Activated naive CD4-positive, alpha-beta T cell treated with anti-CD3 and anti-CD28 coated beads, Interleukin-2, amount 50 U/mL, for 16 hours (primary cell): ENCODE measurements at places on chromosomes 5 and 9.

- peak; percentile 2 for DNase-seq
Observed at GRCh38 chr9:93886911-93887310, 68.2 kb downstream of the BARX1 start.

DNA sequence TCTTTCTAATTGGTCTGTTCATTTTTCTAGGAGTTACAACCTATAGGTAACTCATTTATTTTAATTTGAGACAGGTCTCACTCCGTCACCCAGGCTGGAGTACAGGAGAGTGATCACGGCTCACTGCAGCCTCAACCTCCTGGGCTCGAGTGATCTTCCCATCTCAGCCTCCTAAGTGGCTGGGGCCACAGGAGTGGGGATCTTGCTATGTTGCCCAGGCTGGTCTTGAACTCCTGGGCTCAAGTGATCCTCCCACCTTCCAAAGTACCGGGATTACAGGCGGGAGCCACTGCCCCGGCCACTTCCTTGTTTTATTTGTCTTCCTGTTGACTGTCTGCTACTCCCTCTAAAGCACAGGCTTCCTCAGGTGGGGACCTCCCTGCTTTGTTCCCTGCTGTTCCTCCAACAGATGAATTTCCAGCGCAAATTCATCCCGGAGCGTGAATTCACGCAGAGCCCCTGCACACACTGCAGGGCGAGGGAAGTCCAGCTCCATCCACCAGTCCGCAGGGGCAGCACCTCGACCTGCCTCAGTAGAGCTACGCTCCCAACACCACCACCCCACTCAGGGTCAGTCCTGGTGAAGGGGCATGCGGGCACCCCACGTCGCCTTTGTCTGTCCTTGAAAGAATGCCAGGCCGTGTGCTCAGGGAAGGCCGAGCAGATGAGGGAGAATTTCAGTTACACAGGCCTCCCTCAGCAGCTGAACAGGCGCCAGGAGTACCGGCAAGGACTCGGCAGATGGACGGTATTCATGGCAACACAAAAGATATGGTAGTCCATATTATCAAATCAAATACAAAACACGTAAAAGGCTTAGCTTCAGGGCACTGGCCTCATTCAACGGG, 6.3 kb downstream of the QSOX2 start:
- no peak for DNase-seq

- no peak for DNase-seq
Observed at GRCh38 chr5:76204713-76205112, 121.5 kb downstream of the SV2C start.

DNA sequence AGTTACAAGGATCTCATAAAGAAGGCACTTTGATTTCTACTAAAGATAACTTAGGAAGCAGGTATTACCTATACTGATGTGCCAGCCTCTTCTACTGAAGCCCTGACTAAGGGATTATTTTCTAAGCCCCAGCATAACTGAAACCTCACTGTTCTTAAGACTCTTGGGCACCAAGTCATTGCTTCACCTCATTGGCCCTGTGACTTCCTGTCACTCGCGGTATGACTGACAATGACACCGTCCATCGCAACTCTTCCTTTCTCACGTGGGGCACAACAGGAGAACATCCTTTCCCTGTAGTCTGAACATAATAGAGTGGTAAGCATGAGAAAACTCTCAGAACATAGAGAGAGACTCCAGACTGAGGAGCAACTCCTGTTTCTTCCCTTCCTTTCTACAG, 6.4 kb downstream of the OR2V2 start:
- no peak for DNase-seq

- DNase-seq: no peak
Observed at GRCh38 chr5:13944560-13945199, at the start of gene DNAH5. Gene DNAH5 (minus strand): TSS chr5:13944688. CDS start chr5:13944438, 250 bp downstream.

GRCh38 chr5:77994943-77995342, 218.8 kb upstream of the TBCA start:
- no peak for DNase-seq

DNA sequence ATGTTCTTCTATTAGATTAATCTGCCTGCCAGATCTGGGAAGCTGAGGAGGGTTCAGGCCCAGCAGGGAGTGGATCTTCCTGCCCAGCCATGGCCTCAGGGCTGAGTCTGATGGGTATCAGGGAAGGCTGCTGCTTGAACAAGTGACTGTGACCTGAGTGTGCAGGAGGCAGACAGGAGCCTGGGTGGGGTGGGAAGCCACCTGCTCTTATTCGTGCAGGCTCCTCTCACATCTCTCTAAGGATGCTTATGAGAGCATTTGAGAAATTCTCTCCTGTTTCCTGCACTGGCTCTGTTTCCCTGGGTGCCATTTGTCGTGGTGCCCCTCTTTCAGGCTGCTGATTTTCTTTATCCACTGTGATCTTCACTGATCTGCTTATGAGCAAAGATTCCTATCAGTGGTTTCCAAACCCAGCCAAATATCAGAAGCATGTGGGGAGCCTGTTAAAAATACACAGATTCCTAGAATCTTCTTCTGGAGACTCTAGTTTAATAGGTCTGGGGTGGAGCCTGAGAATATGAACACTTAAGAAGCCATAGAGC, 2.1 kb downstream of the RGS3 start:
- no peak for DNase-seq

DNA sequence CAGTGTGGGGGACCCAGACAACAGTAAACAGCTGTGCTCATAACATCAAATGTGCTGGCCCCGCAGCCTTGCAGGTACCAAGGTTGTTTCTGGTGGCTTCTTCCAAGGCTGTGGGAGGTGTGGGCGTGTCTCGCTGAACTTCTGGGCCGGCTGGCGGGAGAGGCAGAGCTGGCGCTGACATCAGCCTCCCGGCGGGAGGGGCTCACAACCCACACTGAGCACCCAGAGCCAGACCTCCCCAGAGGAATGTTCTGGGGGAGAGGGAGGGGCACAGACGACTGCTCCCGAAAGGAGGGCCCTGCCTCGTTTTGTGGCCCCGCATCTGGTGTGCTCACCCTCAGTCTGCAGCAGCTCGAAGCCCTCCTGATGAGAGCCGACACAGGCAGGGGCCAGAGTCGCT, 6.9 kb upstream of the SLC12A7 start:
- no peak for DNase-seq

DNA sequence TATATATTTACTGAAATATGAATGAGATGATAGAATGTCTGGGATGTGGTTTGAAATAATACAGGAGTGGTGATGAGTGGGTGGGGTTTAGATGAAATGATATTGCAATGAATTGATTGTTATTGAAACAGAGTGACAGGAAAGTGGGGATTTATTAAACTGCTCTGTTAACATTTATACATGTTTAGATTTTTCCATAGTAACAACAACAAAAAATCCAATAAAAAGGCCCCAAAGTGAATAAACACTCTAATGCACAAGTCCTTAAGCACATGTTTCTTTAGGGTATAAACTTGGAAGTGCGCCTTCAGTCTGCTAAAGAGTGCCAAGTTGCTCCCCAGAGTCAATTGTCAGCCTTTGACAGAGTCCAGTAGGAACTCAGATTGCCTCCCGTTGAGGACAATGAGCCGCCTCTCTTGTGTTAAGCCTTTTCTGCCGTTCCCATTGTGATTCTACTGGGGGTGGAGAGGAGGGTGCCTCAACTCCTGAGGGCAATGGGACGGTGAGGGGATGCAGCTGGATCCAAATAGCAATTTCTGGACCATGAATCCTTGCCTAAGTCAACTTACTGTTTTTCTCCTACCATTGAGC, 112.3 kb downstream of the SLC28A3 start:
- DNase-seq: no peak

GRCh38 chr5:150540042-150540441, 32.1 kb downstream of the NDST1 start:
- DNase-seq: no peak

- no peak for DNase-seq
Observed at GRCh38 chr5:56433039-56433617, 200.0 kb upstream of the ANKRD55 start.

- DNase-seq: no peak
Observed at GRCh38 chr5:169006842-169007790, 293.8 kb downstream of the SLIT3 start.

DNA sequence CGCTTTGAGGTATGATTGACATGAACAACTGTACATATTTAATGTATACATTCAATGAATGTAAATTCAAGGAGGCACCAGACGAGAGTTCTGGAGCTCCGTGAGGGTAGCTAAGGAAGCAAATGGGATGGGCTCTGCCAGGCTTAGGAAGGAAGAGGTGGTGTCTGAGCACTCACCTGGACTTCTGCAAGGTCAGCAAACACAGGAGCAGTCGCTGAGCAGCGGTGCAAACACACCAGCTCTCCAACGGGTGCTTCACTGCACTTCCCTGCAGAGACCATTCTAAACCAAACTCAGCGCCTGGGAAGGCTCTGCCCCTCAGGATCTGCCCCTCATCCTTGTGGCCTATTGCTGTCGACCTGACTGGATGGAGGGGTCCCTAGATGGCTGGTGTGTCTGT, 101.5 kb downstream of the COL23A1 start:
- no peak for DNase-seq

GRCh38 chr9:36817160-36817834, 216.8 kb downstream of the PAX5 start:
- DNase-seq: no peak

- DNase-seq: no peak
Observed at GRCh38 chr5:158988987-158989730, 110.6 kb downstream of the EBF1 start.

- no peak for DNase-seq
Observed at GRCh38 chr5:111734013-111734412, 23.0 kb downstream of the NREP start.

- no peak for DNase-seq
Observed at GRCh38 chr5:89313044-89313443, 430.1 kb upstream of the MEF2C start.

GRCh38 chr5:57696825-57697570, 214.4 kb upstream of the ACTBL2 start:
- DNase-seq: no peak

DNA sequence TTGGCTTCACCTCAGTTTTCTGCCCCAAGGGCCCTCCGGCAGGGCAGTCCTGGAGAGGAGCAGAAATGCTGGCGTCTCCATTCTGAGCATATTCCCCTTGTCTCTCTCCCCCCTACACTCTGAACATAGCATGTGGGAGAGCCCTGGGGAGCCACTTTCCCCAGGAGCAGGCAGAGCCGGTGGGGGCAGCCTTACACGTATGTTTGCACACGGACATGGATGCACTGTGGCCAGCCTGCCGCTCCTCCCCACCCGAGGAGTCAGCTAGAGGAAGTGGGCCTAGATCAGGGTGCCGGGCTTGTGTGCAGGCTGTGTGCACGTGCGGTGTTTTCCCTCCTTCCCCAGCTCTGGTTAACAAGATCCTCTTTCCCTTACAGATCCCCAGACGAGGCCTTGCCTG, 25.4 kb upstream of the POMT1 start:
- no peak for DNase-seq

DNA sequence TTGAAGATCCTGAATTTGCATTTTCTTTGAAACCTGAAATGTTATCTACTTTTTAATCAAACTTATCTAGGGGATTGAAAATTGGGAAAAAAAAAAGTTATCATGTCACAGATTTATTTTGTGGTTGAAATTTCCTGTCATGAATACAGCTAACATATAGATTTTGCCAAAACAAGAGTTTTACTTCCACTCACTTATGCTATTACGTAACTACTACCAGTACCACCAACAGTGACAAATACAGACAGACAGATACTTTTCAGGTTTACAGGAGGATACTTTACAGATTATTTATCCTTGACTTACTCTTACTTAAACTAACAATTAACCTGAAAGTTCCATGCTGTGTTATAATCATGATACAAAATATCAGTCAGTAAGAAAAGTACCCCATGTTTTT, 6.8 kb upstream of the MRPS30 start:
- no peak for DNase-seq

- no peak for DNase-seq
Observed at GRCh38 chr9:101093620-101094019, 65.1 kb downstream of the PLPPR1 start.

DNA sequence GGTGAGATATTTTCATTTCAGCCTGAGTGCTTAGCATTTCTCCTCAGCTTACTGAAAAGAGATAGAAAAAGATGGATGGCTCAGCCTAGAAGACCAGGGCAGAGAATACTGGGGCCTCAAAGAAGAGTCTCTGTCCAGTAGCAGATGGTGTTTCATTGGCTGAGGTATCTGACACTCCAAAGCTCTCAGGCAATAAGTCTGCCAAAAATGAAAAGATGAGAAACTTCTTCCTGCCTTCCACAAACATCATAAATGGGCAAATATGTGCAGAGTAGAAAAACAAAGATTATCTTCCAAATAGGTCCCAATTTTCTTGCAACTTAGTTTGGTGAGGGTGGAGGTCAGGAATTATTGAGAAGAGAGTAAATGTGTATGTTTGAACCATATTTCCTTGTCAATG, 87.4 kb upstream of the ICE1 start:
- DNase-seq: no peak

DNA sequence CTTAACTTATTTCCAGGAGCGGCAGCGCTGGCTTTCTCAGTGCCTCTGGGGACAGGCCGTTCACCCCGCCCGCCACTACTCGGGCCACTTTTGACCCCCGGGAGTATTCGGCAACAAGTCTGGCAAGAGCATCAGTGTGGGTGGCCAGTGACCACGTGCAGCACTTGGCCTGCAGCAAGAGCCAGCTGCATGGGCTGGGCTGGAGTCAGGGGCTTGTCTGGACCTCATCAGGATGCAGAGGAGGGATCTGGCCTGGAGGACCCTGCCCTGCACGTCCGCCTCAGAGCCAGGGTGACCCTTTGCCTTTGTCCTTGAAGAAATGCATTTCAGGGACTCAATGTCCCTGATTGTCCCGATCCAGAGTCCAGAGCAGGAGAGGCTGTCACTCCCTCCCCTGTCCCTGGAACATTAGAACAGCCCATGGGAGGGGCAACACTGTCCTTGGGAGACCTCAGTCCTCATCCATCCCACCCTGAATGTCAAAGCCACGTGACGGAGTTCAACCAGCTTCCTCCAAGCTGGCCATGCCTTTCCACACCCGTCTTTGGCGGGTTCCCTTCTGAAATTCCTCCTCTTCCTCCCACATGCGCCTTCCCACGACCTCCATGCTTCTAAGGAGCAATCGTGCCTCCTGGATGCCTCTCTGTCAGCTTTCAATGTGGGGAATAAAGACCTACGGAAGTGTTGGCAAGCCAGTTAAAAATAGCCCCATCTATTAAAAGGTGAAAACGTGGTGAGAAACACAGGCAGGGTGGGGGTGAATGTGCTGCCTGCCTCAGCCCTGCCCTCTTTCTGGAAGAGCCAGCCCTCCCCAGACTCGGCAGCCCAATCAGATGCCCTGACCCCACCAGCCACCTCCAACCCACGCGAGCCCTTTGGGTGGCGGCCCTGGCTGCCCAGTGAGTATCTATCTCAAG, 99.0 kb downstream of the OLFM1 start:
- DNase-seq: no peak

DNA sequence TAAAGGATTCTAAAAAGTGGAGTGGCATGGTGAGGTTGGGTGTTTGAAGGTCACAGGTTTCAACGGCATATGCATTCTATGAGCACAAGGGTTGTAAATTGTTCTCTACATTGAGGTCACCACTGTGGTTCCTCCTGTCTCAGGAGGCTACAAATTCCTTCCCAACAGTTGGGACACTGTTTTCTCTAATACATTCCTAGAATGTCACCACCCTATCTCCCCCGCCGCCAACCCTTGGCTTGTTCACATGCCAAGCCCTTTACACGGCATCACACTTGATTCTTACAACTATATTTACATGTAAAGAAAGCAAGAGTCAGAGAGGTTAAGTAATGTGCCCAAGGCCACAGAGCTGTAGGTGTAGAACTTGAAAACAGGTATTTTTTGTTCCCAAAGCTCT, 315.1 kb downstream of the RAB3C start:
- DNase-seq: no peak
